NT2/D1 (cell line): ENCODE measurements at places on chromosomes 6 and 20.

DNA sequence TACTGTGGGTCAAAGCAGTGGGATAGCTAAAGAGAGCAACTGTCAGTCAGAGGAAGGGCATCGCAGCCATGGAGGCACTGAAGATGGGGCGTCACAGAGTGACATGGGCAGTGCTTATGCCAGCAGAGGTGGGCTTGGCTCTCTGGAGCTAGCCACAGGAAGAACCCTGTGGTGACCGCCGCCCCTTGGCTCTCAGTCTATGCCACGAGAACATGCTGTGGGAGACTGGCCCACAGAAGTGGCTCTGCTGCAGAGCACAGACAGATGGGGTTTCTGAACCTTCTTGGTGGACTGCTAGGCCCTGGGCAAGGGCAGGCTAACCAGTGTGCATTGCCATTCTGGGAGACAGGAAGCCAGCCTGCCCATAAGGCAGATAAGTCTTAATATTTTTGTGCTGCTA, 290.0 kb upstream of the SUPT3H start:
- no peak for DNase-seq

- DNase-seq, result no peak
Measured at GRCh38 chr20:9837634-9838033, 1.2 kb downstream of the PAK5 start.

DNA sequence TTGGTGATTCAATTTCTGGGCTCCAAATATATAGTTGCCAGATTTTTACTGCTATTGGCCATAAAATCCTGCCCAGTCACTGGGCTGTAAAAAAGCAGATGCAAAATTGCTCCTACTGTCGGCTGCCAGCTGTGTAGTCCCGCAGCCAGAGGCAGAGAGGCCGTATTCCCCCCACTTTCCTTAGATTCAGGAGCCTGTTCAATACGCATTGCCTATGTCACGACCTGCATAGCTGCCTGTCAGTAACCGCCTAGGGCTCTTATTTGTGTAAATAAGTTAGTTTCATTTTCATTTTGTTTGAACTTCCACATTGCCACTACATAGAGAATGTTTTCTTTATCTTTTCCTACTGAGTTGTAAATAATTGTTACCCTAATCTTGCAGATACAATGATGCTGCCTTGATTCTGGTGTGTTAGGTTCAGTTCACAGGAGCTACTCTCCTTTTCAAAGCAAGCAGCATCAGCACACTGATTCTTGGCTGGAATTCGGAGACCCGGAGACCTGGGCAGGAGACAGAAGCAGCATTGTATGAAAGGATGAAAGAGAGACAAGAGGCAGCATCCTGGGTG, 46.0 kb upstream of the UST start:
- DNase-seq, result no peak

DNA sequence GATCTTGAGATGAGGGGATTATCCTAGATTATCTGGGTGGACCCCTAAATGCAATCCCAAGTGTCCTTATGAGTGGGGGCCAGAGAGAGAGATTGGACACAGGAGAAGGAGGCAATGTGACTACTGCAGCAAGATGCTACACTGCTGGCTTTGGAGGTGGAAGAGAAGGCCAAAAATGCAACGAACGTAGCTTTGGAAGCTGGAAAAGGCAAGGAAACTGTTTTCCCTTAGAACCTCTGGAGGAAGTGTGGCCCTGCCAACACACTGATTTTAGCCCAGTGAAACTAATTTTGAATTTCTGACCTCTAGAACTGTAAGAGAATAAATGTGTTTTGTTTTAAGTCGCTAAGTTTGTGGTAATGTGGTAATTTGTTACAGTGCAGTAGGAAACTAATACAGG, 15.7 kb downstream of the PPARD start:
- no peak for DNase-seq
